ENCODE measurements at places on chromosomes 3 and 15.

DNA sequence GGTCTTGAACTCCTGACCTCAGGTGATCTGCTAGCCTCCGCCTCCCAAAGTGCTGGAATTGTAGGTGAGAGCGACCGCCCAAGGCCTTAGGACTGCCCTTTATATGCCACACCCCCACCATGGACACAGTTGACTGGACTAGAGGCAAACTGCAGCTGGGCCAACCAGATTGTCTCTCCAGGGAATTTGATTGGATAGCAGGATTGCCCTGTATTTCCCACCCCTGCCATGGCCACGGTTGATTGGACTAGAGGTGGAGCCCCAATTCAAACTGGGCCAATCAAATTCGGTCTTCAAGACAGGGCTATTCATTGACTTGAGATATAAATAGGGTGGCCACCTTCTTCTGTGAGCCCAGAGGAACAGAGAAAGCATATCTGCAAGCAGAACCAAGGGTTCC lies 6.9 kb upstream of the CLPX start:
- no peak for ATAC-seq

DNA sequence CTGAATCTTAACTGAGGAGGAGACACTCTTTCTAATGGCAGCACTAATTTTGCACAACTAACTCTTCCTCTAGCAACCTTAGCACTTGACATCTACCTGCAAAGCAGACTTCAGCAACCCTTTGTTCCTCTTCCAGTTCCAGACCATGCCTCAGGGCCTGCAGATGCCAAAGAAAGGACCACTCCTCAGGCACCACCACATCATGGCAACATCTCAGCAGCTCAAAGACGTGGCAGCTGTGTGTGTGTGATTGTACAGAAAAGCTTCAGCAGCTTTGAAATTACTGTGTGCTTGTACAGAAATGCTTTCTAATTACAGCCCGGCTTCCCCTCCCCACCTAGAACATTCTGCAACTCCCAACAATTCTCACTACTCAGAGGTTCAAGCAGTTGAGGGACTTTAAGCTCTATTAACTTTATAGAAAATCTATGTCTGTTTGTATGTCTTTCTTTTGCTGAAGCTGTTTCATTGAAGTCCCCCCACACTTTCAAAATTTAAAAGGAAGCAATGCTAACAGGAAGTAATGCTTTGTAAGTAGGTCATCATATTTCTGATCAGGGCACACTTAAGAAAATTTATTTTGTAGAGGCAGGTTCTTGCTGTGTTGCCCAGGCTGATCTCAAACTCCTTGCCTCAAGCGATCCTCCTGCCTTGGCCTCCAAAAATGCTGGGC lies 115.2 kb downstream of the CD47 start:
- no peak for ATAC-seq

GRCh38 chr3:70849911-70850699 lies 537.7 kb upstream of the MDFIC2 start:
- ATAC-seq, result no peak

DNA sequence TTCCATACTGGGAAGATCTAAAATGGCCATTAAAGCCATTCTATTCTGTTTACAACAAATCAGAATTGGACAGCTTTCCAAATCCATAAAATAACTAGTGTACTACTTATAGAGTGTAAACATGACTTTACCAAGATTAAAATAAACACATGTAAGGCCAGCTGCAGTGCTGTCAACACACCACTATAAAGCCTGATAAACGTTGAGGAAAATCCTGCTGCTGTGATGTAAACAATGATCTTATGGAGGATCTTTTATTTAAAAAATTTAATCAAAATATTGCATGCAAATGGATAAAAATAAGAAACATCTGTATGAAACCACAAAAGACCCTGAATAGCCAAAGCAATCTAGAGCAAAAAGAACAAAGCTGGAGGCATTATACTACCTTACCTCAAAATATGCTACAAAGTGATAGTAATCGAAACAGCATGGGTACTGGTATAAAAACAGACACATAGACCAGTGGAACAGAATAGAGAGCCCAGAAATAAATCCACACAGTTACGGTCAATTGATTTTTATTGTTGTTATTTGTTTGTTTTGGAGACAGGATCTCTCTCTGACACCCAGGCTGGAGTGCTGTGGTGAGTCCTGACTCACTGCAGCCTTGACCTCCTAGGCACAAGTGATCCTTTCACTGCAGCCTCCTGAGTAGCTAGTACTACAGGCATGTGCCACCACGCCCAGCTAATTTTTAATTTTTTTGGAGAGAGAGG lies 428.8 kb upstream of the C2CD4B start:
- no peak for ATAC-seq

GRCh38 chr15:100248236-100248635 lies 93.5 kb downstream of the ADAMTS17 start:
- ATAC-seq, result no peak

GRCh38 chr15:101113114-101114005 lies 138.5 kb downstream of the CHSY1 start:
- no peak for ATAC-seq

All from stimulated activated memory B cell treated with anti-CD40 and anti-IgM and Interleukin-4, amounts not matched to agents 10 μg/mL and 1 μg/mL and 100 μg/mL, for 72 hours (primary cell).